ENCODE measurements at places on chromosomes 5 and 9.

- no peak for DNase-seq
Observed at GRCh38 chr5:2753452-2754420, 2.3 kb upstream of the IRX2 start.

DNA sequence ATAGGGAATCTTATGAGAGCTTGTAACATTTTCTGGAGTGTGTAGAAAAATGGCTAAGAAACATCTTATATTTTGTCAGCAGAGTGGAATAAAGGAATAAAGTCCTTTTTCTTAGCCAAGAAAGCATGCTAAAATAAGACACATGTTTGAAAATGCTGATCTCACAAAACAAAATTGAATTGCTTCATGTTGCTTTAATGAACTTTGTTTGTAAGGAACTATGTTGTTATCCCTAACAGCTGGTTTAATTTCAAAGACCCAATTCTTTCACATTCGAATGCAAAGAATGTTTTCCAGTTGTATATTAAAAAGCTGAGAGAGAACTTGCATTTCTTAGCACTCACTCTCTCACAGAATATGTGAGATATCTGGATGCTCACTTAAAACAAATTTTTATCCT is 107.6 kb downstream of the MUSK start:
- DNase-seq: no peak

DNA sequence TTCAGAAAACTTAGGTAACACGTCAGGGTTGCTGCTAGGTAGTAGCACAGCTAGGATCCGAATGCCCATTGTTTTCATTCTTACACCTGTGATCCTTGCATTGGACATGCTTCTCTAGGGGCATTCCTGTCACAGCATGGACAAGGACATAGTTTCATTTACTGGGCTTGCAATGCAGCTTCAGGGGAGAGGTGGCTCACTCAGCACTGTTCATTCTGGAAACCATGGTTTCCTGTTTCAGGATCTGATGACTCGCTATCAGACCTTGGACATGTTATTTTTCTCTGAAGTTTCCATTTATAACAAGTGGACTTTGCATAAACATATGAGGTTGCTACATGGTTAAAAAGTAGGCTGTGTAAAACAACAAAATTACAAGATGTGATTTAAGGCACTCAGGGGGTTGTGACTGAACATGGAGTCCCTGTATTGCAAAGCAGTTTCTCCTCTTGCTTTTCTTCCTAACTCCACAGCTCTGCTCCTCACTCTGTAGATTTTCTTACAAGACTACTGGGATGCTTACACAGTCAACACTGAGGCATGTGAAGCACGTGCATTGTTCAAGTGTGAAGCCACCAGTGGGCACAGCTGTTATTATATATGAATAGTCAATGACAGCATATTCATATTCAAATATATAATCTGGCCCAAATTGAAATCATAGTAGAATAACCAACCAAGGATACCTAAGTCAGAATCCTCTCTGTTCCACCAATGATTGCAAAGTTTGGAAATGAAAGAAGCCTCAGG is 66.1 kb upstream of the STK32A start:
- DNase-seq: no peak

GRCh38 chr5:151014680-151015343 is 5.6 kb upstream of the GPX3 start:
- no peak for DNase-seq

DNA sequence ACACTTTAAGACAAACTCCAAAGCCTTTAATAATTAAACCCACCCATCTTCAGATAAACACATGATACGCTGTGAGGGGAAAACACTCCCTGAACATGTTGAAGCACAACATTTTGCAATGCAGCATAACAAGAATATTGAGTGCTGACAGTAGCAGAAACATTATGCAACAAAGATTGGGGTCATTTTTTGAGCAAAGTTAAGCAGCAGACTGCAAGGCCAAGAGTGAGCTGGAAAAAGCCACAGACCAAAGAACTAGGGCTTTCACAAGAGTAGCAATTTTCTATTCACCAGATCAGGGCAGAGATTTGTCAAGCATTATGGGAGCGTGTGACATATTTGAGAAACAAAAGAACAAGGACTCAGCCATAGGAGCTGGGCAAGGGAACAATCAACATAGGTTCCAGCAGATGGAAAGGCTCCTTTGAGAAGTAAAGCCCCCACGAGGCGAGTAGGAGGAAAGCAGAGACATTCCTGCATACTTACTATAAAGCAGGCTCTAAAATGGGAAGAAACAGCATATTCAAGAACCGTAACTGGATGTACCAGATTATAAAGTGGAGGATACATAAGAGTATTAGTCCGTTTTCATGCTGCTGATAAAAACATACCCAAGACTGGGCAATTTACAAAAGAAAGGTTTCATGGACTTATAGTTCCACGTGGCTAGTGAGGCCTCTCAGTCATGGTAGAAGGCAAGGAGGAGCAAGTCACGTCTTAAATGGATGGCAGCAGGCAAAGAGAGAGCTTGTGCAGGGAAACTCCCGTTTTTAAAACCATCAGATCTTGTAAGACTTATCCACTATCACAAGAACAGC is 4.8 kb upstream of the TTC23L start:
- DNase-seq: no peak

GRCh38 chr5:107698286-107698685 is 27.5 kb upstream of the EFNA5 start:
- DNase-seq: no peak

GRCh38 chr5:89929834-89930233 is 479.7 kb downstream of the CETN3 start:
- no peak for DNase-seq

- no peak for DNase-seq
Observed at GRCh38 chr5:43386960-43387362, 25.2 kb downstream of the CCL28 start.

DNA sequence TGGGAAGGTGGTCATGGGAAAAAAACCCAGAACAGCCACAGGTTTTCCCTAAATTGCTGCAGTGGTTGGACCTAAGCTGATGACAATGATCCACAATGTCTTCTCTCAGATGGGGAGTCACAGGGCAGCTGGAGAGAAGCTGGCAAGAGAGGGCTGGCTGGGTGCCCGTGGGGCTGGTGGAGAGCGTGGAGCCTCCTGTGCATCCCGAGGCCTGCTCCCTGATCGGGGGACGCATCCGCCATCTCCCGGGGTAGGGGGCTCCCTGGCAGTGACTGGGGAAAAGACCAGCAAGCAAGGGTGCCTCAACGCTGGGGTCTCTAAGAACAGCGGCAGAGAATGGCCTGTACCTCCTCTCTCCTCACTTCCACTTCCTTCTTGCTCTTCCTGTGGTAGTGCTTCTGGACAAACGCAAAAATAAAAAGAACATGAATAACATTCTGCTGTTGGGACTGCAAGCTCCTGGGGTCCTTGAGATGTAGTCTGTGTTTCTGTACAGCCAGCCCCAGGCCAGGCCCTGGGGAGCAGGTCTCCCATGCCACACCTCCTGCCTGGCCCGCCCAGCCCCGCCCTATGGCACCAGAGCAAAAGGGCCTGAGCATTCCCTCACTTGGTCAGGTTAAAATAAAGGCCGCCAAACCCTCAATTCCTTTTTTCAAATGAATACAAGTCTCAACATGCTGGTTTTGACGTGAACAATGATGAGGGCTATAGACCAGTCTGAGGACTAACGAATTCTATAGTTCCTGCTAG is 7.0 kb upstream of the MRNIP start:
- no peak for DNase-seq

DNA sequence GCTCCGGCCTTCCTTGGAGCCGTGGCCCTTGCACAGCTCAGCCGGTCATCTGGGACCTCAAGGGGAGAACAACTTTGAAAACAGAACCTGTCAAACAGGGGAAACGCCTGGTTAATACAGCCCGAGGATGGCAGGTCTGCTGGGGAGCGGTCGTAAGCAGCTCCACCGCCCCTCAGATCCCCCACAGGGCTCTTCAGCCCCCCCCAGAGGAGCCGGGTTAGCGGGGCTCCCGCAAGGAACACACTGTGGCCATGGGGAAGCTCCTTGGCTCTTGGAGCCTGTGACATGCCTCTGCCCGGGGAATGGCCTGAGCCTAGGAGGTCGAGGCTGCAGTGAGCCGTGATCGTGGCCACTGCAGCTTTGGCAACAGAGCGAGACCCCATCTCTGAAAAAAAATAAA is 6.8 kb downstream of the TMEM250 start:
- DNase-seq: no peak

DNA sequence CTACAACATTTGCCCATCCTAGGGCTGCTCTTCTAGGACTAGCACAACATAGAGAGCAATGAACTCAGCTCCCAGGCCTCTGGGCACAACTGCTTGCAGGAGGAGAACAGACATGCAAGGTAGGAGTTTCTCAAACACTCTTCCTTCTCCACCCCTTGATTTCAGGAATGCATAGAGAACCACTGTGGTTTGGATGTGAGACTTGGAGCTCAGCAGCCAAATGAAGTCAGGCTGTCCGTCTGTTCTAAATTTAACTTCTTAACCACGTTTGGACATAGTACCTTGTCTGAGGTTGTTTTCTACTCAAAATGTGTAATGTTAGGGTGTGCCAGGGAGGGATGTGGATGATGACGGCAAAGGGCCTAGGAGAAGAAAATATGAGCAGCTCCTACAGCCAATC is 515.1 kb upstream of the TNC start:
- no peak for DNase-seq

- no peak for DNase-seq
Observed at GRCh38 chr5:72177538-72177937, 70.3 kb downstream of the MAP1B start.

DNA sequence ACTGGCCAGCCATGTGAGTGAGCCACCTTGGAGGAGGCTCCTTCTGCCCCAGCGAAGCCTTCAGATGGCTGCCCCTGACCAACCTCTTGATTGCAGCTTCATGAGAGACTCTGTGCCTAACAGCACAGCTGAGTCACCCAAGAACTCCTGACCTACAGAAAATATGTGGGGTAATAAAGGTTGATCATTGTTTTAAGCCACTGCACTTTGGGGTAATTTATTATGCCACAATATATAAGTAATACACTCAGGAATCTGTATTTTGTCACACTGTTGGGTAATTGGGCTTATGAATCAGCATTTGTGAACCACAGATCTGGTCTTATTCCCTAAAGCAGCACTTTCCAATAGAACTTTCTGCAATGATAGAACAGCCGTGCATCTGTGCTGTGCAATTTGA is 24.4 kb upstream of the VDAC1 start:
- DNase-seq: no peak

DNA sequence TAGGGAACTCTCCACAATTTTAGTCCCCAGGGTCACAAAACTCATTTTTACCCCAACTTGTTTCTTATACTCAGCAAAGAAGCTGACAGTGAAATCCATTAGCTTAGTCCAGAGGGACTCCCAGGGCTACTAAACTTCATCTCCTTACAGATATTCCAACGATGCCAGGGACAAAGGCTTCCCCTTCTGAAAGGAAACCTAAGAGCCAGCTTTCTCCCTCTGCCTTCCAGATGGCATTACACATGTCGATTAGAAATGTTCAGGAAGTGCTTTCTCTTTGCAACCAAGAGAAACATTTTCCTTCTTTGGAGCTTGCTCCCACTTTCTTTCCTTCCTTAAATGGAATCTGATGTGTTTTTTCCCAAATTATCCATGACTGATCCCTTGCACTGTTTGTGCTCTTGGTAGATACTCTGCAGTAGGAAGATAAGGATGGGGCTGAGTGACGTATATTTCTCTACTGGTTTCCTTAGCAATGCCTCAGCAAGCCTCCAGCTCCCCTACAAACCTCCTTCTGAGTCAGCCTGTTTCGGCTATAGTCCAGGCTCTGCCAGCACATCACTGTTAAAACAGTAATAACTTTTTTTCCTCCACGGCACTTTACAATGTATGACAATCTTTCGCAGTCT is 43.0 kb upstream of the HTR4 start:
- no peak for DNase-seq

DNA sequence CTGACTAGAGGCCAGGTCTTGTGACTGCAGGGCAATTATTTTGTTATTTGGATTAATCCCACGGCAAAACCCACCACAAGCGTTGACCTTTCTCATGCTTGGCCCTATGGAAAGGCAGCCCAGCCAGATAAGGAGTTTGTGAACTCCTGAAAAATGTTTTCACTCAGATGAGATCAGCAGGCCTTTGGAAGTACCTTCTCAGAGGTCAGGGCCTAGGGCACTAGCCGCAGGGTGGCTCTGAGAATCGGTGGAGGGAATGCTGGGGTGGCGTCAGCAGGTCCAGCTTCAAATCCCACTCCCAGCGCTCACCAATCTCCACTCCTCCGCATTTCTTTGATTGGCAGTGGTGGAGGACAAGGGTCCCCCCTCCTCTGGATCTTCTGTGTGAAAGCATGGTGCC is 194.4 kb downstream of the GADD45G start:
- DNase-seq: no peak

GRCh38 chr5:150129813-150130492 is 25.7 kb downstream of the PDGFRB start:
- DNase-seq: peak; percentile 79

- peak; percentile 29 for DNase-seq
Observed at GRCh38 chr9:16705111-16705604, 165.3 kb downstream of the BNC2 start.

- no peak for DNase-seq
Observed at GRCh38 chr9:120712539-120713031, 1.7 kb downstream of the MEGF9 start.

DNA sequence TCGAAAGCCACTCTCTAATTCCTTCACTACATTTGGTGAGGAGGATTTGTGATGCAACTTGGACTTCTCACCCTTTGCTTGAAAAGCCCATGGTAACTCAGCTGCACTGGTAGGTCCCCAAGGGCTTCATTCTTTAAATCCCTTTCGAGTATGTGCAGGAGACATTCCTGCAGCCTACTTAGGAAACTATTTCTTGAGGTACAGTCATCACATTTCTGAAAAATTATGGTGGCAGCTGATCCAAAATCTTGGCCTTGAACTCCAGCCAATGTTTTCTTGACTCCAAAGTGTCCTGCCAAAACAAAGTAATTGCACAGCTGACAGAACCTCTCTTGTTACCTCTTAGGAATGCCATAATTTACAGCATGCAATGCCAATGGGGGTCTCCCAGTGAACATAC is 99.7 kb downstream of the NPR3 start:
- no peak for DNase-seq

- no peak for DNase-seq
Observed at GRCh38 chr9:2341126-2341525, 280.5 kb upstream of the VLDLR start.

GRCh38 chr5:74393943-74394342 is 246.6 kb downstream of the ENC1 start:
- no peak for DNase-seq

GRCh38 chr5:148584103-148584502 is 70.2 kb downstream of the HTR4 start:
- DNase-seq: no peak

- DNase-seq: no peak
Observed at GRCh38 chr5:1692381-1692780, 107.3 kb downstream of the MRPL36 start.

DNA sequence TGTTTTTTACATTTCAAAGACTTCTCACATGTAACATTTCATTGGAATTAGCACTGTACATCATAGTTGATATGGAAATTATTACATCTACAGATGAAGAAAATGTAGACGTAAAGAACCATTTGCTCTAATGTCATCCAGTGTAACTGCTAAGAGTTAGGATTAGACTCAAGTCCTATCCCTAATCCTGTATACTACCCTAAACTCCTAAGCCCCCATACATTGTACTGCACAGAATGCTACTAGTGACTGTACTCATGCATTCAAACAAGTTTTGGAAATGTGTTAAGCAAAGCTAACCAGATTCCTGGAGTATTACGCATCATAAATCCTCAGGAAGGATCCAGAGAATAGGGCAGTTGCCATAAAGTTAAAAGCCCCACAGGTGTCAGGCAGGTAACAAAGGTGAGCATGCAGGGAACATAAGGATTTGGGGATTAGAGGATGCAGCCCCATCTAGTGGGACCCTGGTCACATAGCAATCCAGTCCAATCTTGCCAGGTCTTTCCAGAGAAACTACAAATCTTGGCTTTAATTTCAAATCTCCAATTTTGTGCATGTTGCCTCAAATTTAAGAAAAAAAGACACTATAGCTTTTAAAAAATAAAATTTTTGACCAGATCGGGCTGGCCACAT is 32.0 kb downstream of the HAVCR1 start:
- peak; percentile 43 for DNase-seq
